ENCODE measurements at places on chromosomes 4 and X. TPM values are rescaled to one million over a fixed set of nuclear protein-coding genes. Genes with fewer than 3 reads are reported as not detected.

DNA sequence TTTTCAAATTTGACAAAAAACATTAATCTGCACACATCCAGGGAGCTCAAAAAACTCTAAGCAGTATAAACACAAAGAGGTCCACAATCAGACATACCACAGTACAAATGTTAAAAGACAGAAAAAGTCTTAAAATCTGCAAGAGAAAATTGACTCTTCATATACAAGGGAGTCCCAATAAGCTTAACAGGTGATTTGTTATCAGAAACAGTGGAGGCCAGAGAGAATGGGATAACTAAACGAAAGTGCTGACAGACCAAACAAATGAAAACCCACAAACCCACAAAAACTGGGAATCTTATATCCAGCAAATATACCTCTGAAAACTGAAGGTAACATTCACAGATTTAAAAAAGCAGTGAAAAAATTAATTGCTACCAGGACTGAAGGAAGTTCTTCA, 182.0 kb upstream of the PAQR3 start:
- H3K27ac ChIP-seq, result no peak overlapping the region
- no peak overlapping the region for H3K4me3 ChIP-seq
- H3K27me3 ChIP-seq, result no peaks in the 10 kb centered on the region
- no peaks in the 10 kb centered on the region for H3K36me3 ChIP-seq

DNA sequence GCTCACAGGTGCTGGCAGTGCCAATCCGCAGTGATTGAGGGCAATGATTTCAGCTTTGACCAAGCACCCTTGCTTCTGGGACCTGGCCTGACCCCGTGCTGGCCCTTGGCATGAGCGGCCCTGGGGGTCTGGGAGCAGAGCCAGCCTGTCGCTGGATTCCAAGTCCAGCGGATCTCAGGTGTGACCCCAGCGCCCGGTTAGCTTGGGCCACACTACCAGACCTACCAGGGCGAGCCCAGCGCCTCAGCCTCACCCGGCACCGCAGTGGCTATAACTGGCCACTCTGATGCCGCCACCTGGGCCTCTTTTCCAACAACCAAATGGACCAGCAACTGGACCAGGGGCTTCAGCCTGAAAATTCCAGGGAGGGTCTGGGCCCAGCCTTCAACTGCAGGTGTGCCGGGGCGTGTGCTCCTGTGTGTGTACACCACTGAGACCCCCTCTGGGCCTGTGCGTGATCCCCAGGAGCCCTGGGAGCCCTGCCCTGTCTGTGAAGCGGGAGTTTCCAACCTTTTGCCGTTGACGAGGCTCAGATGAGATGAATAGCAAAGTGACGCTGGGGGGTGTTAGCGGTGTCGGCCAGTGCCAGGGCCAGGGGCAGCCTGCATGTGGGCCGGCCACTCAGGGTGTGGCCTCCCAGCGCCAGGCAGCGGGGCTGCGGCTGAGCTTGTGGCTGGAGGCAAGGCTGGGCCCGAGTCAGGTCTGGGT, 658 bp downstream of the SH3TC1 start:
- peak overlapping the region; percentile 34 for H3K4me3 ChIP-seq
- peaks cover 52% of the 10 kb centered on the region for H3K4me1 ChIP-seq
- no peaks in the 10 kb centered on the region for H3K36me3 ChIP-seq
- no peaks in the 10 kb centered on the region for H3K27me3 ChIP-seq
- DNase-seq, result no peak
- peak overlapping the region; percentile 71 for H3K27ac ChIP-seq

DNA sequence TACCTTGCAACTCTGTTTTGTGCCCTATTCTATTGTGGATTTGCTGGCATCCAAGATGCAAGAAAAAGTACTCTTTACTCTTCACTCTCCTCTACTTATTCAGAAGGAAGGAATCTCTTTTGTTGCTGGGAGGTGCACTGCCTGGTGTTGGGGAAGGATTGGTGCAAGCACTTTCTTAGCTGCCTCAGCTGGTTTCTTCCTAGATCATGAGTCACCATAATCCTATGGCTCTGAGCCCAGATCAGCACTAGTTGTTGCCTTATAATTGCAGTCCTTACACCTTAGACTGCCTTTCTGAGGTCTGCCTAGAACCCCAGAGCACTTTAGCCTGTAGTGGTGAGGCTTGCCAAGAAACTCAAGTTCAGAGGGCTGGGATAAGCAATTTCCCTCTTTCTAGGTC, 37.0 kb upstream of the CT83 start:
- H3K4me3 ChIP-seq, result no peak overlapping the region
- no peak for DNase-seq
- H3K36me3 ChIP-seq, result no peaks in the 10 kb centered on the region
- H3K27ac ChIP-seq, result no peak overlapping the region
- no peaks in the 10 kb centered on the region for H3K4me1 ChIP-seq
- no peaks in the 10 kb centered on the region for H3K27me3 ChIP-seq

LSM6 gene
- 13.3 TPM for total RNA-seq

- H3K36me3 ChIP-seq, result no peaks in the 10 kb centered on the region
- H3K27me3 ChIP-seq, result no peaks in the 10 kb centered on the region
- H3K4me3 ChIP-seq, result no peak overlapping the region
- no peak for DNase-seq
- no peak overlapping the region for H3K27ac ChIP-seq
Observed at GRCh38 chr4:171565130-171565788, 247.9 kb upstream of the GALNTL6 start.

GRCh38 chr4:185955151-185955770, 113.7 kb upstream of the TLR3 start:
- no peak overlapping the region for H3K27ac ChIP-seq
- H3K4me3 ChIP-seq, result no peak overlapping the region
- H3K4me1 ChIP-seq, result peaks cover 7% of the 10 kb centered on the region
- DNase-seq, result no peak
- H3K36me3 ChIP-seq, result no peaks in the 10 kb centered on the region

DNA sequence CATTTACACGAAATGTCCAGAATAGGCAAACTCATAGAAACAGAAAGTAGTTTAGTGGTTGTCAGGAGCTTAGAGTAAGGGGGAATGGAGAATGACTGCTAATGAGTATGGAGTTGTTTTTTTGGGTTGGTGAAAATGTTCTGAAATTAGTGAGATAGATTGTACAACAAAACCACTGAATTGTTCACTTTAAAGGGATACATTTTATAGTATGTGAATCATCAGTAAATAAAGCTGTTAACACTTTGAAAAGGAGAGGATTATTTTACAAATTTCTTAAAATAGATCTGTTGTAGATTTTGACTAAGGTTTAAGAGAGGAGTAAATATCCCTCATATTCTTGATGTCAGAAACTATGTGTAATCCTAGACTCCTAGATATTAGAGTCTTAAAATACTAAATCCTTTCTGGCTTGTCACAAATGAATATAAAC, 82.7 kb downstream of the RAPGEF2 start:
- H3K27me3 ChIP-seq, result no peaks in the 10 kb centered on the region
- H3K4me3 ChIP-seq, result no peak overlapping the region
- H3K27ac ChIP-seq, result no peak overlapping the region
- H3K36me3 ChIP-seq, result no peaks in the 10 kb centered on the region
- DNase-seq, result no peak

DNA sequence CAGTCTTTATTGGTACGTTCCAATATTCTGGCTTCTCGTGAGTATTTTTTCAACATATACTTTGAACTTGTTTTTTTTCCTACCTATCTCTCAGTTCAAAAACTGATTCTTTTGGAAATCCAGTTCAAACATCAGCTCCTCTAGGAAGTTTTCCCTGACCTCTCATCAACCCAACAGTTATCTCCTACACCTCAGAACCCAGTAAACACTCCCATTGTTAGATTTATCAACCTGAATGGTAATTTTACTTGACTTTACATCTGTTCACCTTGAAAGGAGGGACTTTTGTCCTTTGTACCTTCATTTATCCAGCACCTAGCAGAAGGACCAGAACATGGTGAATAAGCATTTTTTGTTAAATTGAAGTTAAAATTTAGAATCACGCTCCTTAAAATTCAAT, 13.6 kb downstream of the CAMK2D start:
- peaks cover 13% of the 10 kb centered on the region for H3K4me1 ChIP-seq
- H3K27me3 ChIP-seq, result no peaks in the 10 kb centered on the region
- no peak for DNase-seq
- no peak overlapping the region for H3K27ac ChIP-seq
